Upper lobe of right lung (tissue), 1 donor: ENCODE measurements at places on chromosomes 3 and 15. TPM values are rescaled to one million over a fixed set of nuclear protein-coding genes. Genes with fewer than 3 reads are reported as not detected.
A peak's percentile ranks its signal among the peaks of the same experiment; 100 is the strongest.

DNA sequence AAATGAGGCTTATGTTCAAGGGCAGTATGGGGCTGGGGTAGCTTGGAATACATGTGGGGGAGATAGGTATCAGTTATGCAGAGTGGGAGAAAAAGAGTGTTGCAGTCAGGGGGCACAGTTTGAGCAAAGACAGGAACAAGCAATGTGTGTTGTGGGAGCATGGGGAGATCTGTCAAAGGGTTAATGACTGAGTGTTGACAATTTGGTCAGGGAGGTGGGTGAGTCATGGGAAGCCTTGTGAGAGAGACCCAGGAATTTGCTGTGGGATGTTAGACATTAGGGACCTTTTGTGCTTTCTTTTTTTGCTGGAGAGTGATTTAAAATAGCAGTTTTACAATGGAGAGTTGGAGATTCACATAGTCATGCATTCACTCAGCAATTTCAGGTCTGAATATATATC lies 221.6 kb upstream of the NR2E3 start:
- H3K27ac ChIP-seq: no peak overlapping the region
- no peaks in the 10 kb centered on the region for H3K4me1 ChIP-seq
- no peak for DNase-seq
- H3K4me3 ChIP-seq: no peak overlapping the region
- no peaks in the 10 kb centered on the region for H3K36me3 ChIP-seq

The PAQR9 gene
- total RNA-seq: not detected

DNA sequence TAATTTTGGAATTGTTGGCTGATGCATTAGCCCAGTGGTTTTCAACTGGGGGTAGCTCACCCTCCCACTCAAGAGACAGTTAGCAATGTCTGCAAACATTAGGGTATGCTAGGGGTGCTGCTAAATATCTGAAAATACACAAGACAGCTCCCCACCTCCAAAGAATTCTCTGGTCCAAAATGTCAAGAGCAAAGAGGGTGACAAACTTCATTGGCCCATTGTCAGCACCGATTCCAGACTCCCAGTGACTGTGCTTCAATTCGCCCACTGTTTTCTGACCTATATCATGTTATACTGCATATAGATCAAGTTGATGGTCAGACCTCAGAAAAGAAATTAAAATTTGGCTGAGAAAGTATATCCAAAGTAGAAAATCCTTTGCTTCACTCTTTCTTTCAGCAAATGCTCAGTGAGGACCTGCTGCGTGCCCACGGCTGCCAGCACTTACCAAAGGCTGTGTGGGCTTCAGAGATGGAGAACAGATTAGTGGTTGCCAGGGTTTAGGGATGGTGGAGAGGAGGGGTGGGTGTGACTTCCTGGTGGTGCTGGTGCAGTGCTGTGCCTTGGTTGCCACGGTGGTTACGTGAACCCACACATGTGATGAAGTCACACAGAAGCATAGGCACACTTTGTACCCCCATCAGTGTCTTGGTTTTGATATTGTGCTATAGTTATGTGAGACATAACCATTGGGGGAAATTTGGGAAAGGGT lies 204.0 kb downstream of the PLCL2 start:
- no peak overlapping the region for H3K27ac ChIP-seq
- H3K4me3 ChIP-seq: no peak overlapping the region
- no peak for DNase-seq
- H3K36me3 ChIP-seq: no peaks in the 10 kb centered on the region
- no peaks in the 10 kb centered on the region for H3K27me3 ChIP-seq
- no peaks in the 10 kb centered on the region for H3K4me1 ChIP-seq

DNA sequence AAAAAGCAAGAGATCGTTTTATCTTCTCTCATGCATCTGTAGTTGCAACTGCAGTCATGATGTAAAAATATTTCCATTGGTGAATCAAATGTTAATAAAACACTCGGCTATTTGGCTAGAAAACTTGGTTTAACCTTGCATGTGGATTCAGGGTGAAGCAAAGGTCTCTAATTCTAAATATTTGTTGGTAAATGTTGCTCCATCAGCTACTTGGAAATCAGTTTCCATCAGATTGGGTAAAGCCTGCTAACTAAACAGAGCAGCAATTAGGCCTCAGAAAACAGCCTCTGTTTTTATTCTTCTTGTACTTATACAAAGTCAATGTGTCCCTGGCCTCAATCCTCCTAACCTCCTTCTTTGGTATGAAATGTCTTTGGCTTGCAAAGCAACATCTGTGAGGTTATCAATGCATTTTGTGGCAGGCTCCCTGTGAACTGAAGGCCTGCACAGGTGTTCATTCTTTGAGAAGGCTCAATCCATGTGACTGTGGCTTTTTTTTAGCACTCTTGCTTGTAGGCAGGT lies 312.3 kb downstream of the WDR72 start:
- no peak for DNase-seq
- no peaks in the 10 kb centered on the region for H3K36me3 ChIP-seq
- no peaks in the 10 kb centered on the region for H3K27me3 ChIP-seq
- no peak overlapping the region for H3K27ac ChIP-seq
- H3K4me3 ChIP-seq: no peak overlapping the region

- no peak overlapping the region for H3K27ac ChIP-seq
- no peaks in the 10 kb centered on the region for H3K27me3 ChIP-seq
- no peak overlapping the region for H3K4me3 ChIP-seq
- no peaks in the 10 kb centered on the region for H3K36me3 ChIP-seq
- no peak for DNase-seq
- no peaks in the 10 kb centered on the region for H3K4me1 ChIP-seq
These were observed 634.0 kb upstream of the BCHE start for GRCh38 chr3:166471074-166471767.

The CPA3 gene
- 53.1 TPM for total RNA-seq

DNA sequence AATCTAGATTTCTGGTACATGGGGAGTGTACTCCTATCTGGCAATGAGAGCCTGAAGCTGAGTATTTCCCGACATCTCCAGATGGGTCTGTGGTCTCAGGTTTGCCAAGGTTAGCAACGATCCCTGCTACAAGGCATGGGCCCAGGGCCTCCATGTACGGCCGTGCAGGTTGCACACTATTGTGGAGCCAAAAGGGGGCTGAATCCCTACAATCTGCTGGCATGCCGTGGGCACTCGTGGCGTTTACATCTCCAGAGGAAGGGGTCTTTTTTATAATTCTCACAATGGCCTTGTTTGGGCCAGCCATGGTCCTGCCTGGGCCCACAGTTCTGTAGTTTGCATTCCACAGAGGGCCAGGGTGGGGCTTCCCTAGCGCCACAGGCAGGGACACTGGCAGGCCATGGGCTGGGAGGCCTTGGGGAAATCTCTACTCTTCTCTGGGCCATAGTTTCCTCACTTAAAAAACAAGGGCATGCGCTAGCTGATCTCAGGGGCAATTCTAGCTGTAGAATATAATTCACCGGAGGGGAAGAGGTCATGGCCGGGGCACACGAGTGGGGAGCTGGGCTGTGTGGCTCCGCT lies 68.9 kb upstream of the TLE3 start:
- no peak overlapping the region for H3K4me3 ChIP-seq
- no peak overlapping the region for H3K27ac ChIP-seq
- no peaks in the 10 kb centered on the region for H3K27me3 ChIP-seq

The LINGO1 gene
- total RNA-seq: 0.98 TPM

- H3K27me3 ChIP-seq: no peaks in the 10 kb centered on the region
- no peak for DNase-seq
- H3K4me3 ChIP-seq: no peak overlapping the region
- H3K4me1 ChIP-seq: no peaks in the 10 kb centered on the region
These were observed 40.5 kb upstream of the SMAD6 start for GRCh38 chr15:66661432-66662096.

DNA sequence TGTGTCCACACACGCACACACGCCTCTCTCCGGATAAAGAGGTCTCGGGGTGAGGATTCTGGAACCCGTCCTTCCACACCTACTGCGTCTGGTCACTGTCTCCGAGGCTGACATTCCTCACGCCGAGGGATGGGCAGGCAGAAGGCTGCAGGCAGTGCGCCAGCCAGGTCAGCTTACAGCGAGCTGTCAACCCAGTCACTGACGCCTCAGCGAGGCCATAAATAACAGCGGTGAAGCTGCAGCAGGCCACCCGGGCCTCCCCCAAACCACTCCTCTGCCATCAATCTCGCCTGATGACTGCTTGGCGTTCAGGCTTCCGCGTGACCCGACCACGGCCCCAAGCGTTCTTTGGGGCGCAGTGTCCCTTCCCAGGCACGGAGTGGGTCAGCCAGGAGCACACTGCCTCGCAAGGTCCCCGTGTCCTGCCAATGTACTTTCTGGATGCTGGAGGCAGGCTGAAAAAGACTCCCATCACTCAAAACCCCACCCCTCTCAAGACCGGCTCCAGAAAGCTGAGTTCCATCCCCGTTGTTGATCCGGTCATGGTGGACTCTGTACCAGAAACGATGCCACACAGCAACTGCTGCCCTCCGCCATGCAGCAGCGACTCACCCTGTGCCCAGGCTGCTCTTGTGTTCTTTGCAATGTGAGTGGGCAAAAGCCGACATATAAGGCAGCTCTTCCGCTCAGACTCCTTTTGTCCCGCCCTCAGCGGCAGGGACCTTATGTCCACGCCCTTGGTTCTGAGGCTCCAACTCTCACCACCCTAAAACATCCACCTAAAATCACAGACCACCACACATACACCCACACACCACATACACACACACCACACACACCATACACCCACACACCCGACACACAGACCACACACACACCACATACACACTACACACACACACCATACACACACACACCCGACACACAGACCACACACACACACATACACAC lies 27.1 kb downstream of the CPN2 start:
- H3K27ac ChIP-seq: no peak overlapping the region
- peak overlapping the region; percentile 9 for H3K4me3 ChIP-seq
- no peaks in the 10 kb centered on the region for H3K27me3 ChIP-seq
- no peak for DNase-seq
- H3K36me3 ChIP-seq: no peaks in the 10 kb centered on the region

- H3K4me3 ChIP-seq: no peak overlapping the region
- no peak overlapping the region for H3K27ac ChIP-seq
- H3K36me3 ChIP-seq: peaks cover 6% of the 10 kb centered on the region
- DNase-seq: no peak
- H3K4me1 ChIP-seq: no peaks in the 10 kb centered on the region
These were observed 40.5 kb downstream of the ANO10 start for GRCh38 chr3:43581343-43581742.

- peak within 1 kb of the TSS; percentile 58 for H3K27ac ChIP-seq
- peaks cover 8% of the 10 kb centered on the region for H3K4me1 ChIP-seq
- H3K4me3 ChIP-seq: peak within 1 kb of the TSS; percentile 51
- no peaks in the 10 kb centered on the region for H3K36me3 ChIP-seq
- H3K27me3 ChIP-seq: peaks cover 26% of the 10 kb centered on the region
- peak; percentile 78 for DNase-seq
These were observed at the start of gene C2CD4B for GRCh38 chr15:62165104-62165792. Gene C2CD4B (minus strand): TSS chr15:62165285. CDS start chr15:62164984, 301 bp downstream.

DNA sequence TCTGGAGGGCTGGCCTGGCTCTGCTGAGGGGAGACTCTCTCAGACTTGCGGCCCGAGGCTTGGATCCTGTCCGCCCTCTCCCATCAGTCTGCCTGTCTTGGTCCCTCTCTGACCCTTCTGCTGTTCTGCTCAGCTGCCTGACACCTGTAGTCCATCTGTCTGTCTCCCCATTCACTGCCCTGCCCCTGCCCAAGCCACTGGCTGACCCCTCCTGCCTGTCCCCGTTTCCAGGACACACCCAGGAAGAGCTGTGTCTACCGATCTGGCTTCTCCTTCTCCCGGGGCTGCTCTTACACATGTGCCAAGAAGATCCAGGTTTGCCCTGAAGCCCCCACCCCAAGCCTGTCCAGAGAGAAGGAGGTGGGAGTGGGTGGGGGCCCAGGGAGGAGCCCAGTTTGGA lies 18.5 kb downstream of the NT5DC2 start:
- no peak overlapping the region for H3K27ac ChIP-seq
- no peaks in the 10 kb centered on the region for H3K4me1 ChIP-seq
- H3K27me3 ChIP-seq: no peaks in the 10 kb centered on the region
- peaks cover 9% of the 10 kb centered on the region for H3K36me3 ChIP-seq
- DNase-seq: no peak
- H3K4me3 ChIP-seq: no peak overlapping the region

- no peak overlapping the region for H3K4me3 ChIP-seq
- no peak overlapping the region for H3K27ac ChIP-seq
- H3K27me3 ChIP-seq: no peaks in the 10 kb centered on the region
- no peak for DNase-seq
- no peaks in the 10 kb centered on the region for H3K36me3 ChIP-seq
These were observed 45.6 kb upstream of the IREB2 start for GRCh38 chr15:78392430-78392829.
